ENCODE measurements at places on chromosomes 6 and 20.

GRCh38 chr6:154653853-154654252, 79.4 kb upstream of the SCAF8 start:
- no peak for DNase-seq

- DNase-seq = no peak
These were observed 30.7 kb downstream of the GFRA4 start for GRCh38 chr20:3632311-3633004.

- DNase-seq = no peak
These were observed 66.5 kb upstream of the SLC35F1 start for GRCh38 chr6:117840541-117840983.

DNA sequence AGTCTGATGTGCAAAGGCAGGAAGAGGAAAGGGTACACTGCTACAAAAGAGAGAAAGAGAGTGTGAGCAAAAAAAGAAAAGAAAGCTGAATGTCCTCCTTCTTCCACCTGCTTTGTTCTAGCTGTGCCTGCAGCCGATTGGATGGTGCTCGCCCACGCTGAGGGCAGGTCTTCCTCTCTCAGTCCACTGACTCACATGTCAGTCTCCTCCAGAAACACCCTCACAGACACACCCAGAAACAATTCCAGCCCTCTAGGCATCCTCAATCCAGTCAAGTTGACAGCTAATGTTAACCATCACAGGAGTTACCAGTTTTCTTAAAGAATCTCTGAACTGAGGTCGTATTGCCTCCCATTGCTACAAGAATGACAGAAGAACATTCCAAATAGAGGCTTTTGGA, 411.9 kb upstream of the SASH1 start:
- DNase-seq = no peak

DNA sequence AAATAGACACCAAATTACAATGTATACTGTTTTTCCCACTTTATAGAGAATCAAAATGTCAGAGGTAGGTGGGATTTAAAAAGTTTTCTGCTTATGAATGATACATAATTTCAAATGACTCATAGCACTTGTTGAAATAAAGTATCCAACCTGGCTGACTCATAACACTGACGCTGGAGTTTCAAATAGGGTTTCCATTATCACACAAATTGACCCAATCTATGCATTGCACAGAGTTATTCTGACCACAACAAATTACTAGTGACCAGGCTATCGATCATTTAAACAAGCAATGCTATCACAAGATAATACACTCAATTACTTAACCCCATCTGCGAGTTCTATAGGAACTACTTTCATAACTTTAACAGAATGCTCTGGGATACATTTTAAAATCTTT, 31.9 kb upstream of the PRELID3B start:
- DNase-seq = no peak

DNA sequence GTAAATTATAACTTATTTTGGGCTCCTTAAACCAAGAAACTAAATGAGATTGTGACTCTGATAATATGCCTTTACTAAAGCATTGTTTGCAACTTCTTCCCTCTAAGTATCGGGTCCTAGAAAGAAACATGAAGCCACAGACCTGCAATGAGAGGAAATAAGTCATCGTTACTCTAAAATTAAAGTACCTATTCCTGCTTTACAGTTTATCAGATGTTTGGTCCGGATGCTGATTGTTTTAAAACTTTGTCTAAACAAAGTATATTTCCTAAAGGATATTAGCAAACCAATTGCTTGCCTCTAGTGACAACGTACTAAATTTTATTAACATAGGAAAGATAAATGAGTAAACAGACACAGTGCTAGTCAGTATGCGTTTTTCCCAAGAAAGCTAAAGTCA, 216.8 kb downstream of the GJA1 start:
- no peak for DNase-seq

- DNase-seq = no peak
These were observed 113.5 kb downstream of the EPM2A start for GRCh38 chr6:145621776-145622175.

- no peak for DNase-seq
These were observed 57.7 kb downstream of the DHX35 start for GRCh38 chr20:39019805-39020325.

DNA sequence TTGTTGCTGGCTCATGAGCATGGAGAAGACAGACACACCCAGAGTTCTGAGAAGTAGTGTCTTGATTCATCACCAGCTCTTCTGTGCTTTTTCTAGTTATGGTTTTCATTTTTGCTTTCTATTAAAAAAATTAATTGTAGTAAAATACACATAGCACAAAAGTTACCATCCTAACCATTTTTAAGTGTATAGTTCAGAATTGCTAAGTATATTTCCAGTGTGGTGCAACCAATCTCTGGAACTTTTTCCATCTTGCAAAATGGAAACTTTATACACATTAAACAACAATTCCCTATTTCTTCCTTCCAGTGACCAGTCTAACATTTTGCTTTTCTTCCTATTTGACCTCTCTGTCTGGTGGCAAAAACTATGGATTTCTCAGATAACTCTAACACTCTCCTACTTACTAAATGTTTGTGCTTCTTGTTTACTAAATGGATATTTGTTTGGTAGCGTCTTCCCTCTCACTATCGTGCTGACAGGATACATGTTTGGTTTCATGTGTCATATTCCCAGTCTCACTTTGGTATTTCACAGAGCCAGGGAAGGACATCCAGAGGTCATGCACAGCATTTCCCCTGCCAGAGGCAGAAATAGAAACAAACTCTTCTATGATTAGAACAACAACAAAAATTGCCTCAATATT, 40.6 kb downstream of the TXLNB start:
- DNase-seq = no peak

DNA sequence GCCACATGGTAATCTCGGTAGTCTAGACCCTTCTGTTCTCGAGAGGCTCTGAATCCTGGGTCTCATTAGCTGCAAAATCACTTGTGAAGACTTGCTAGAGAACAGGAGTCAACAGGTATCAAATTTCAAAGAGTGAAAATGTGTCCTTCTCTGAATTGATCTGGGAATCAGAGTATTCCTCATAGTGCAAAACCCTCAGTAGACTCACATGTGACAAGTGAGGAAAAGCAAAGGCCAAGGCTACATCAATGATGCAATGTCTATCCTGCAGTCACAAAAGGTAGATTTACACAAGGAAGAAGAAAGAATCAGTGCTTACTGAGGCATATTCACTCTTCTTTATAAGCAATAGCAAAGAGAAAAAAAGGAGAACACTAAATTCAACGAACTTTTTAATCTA, 1220.0 kb upstream of the GJE1 start:
- DNase-seq = no peak

DNA sequence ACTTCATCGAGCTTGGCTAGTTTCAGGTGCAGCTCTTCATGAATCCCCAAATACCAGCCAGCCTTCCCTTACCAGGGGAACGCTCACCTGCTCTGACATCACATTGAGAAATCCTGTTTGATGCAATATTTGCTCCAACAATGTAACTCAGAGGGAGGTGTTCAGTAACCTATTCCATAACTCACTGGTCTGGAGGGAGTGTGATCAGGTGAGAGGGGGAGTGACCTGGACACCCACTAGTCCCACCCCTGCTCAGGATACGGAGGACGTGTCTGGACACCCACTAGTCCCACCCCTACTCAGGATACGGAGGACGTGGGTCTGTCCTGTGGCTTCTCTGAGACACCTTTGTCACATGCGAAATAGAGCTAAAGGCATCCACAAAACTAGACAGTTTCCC, 70.3 kb downstream of the HUS1B start:
- DNase-seq = no peak

DNA sequence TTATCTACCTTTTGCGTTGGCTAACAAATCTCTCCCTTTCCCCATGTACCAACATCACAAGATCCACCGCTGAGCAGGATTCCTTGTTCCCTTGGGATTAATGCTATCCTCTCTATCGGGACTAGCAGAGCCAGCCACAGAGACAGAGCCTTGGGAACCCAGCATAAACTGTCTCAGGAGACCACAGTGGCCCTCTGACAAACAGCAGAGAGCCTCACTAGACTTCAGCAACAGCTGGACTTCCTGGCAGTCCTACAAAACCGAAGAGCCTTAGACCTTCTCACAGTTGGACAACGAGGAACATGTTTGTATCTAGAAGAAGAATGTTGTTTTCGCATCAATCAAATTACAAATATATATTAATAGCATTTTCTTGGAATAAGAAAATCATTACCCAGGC, 39.6 kb upstream of the POU5F1 start:
- no peak for DNase-seq

DNA sequence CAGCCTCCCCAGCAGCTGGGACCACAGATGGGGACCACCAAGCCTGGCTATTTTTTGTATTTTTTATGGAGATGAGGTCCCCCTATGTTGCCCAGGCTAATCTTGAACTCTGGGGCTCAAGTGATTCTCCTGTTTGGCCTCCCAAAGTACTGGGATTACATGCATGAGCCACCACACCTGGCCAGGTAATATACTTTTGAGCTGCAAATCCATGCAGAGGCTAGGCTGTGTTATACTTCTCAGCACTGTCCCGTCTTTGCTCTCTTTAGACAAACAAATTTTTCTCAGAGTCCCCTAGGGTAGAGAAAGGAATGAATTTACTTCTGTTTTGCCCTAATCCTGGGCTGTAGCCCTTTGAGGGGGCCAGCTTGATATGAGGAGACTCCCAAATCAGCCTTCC, 13.4 kb upstream of the SCAF8 start:
- DNase-seq = no peak

DNA sequence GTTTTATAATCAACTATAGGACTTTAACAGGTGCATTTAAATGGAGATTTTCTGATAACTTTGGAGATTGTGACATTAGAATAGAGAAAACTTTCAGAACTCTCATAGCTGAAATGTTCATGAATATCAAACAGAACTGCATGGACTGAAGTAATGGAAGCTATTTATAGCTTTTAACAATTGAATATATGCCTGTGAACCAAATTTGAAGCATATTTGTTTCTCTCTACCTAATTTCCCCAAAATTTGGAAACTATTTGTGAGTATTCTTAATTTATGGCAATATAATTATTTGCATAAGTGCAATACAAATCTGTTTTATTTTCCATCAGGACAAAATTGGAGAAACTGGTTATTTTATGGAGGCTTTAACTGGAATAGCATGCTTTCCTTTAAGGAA, 96.6 kb downstream of the PLG start:
- no peak for DNase-seq

DNA sequence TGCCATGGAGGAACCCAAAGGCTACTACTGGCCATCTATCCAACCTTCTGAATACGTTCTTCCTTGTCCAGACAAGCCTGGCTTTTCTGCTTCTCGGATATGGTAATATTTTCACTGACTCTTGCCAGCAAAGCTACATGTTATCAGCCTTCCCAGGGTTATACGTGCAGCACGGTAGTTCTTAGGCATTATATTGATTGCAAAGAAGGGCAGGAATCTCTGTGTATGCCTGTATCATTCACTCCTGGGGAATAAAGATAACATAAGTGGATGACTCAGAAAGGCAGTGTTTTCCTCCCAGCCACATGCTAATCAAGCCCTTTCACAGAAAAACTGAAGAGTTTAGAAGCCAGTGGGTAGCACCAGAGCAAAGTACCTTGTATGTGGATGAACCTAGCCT, 98.7 kb downstream of the ADGRG6 start:
- DNase-seq = no peak

DNA sequence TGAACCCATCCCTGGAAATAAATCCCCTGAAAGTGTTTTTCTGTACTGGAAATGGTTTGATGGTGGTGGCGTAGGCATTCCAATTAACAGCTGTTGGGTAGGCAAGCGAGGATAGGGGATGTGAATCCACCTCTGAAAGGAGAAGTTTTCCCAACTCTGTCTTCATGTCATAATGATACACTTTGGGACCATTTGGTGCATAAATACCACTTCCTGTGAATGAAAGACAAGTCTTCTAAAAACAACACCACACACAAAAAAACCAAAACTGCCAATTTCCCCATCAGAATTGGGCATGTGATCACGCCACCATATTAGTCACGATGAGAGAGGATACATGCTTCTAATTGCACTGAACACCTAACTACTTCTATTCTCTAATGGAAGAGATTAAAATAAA, 6.4 kb downstream of the VNN2 start:
- no peak for DNase-seq

- no peak for DNase-seq
These were observed 112.1 kb upstream of the THBS2 start for GRCh38 chr6:169365567-169366257.

GRCh38 chr6:138372711-138373463, 4.8 kb upstream of the SMIM28 start:
- no peak for DNase-seq

DNA sequence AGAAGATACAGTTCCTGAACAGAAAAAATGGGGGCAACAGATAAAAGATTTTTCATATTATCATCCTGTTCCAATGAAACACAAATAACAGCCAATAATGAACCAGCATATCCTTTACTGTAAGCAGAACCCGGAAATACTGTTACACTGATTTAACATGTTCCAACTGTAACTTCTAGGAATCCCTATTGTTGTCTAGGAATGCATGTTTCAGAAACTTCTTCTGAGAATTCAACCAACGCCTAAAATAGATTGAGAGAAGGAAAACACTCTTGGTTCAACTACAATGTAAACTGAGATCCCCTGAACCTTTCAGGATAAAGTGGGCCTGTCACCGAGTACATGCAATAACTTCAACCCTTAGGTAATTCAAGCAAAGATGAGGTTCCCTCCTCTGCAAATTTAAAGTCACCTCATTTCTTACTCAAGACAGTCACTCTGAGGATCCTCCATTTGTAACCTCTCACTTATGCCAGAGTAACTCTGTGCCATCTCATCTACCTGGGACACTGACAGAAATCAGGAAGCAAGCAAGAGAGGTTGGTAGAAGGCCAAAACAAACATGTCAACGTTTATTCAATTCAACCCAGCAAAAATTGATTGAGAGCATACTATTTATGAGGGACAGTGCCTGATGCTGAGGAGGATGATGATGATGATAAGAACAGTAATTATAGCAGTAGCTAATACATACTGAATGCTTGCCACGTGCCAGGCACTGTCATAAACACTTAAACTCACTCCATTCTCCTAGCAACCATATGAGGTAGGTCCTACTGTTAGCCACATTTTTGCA, 14.1 kb downstream of the UBE3D start:
- DNase-seq = no peak

DNA sequence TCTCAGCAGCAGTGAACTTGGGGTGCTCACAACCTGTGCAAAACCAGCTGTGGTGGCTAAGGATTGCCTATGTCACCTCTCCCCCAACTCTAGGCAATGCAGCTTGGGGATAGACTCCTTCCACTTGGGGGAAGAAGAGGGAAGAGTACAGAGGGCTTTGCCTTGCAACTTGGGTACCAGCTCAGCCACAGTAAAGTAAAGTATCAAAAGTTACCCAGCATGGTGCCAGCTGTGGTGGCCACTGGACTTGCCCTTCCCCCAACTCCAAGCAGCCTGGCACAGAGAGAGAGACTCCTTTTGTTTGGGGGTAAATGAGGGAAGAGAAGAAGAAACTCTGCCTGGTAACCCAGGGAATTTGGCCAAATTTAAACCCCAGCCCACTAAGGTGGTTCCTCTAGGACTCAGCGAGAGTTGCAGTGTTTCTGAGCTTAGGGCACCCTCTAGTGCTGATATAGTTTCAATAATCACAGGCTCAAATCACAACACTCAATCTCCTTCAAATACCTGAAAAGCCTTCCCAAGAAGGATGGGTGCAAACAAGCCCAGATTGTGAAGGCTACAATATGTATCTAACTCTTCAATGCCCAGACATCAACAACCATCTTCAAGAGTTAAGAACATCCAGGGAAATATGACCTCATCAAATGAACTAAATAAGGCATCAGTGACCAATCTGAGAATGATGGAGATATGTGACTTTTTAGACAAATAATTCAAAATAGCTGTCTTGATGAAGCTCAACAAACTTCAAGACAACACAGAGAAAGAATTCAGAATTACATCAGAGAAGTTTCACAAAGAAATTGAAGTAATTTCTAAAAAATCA, 7.6 kb upstream of the DEFB129 start:
- DNase-seq = no peak
